ENCODE measurements at places on chromosomes 5 and 9.
A peak's percentile ranks its signal among the peaks of the same experiment; 100 is the strongest.

- DNase-seq = no peak
Measured at GRCh38 chr9:108182950-108183381, 672.8 kb downstream of the ACTL7B start.

- no peak for DNase-seq
Measured at GRCh38 chr5:143164557-143164956, 238.9 kb downstream of the NR3C1 start.

DNA sequence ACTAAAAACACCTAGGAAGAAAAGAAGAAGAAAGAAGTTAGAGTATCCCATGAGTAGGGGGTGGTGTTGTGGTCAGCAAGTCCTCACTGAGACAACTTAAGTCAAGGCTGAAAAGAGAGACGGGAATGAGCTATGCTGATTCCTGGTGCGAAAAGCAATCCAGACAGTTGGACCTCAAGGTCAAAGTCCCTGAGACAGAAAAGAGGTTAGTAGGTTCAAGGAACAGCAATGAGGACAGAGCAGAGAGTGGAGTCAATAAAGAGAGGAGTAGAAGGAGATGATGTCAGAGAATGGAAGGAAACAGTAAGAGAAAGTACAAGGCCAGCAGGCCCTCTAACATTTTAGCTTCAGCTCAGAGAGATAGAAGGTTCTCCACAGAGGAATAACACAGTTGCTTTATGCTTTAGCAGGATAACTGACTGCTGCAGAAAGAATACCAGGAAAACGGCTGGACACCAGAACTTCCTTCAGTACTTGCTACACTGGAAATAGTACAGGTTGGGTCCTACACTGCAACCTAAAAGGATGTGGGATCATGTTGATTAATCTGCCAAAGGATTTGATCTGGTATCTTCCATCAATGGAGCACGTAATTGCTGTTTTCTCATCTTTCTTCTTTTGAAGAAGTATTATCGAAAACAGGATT is 43.6 kb downstream of the GNAQ start:
- no peak for DNase-seq

- DNase-seq = no peak
Measured at GRCh38 chr5:14410394-14411201, 171.0 kb upstream of the OTULINL start.

- DNase-seq = no peak
Measured at GRCh38 chr5:157348049-157348400, 82.1 kb downstream of the CYFIP2 start.

DNA sequence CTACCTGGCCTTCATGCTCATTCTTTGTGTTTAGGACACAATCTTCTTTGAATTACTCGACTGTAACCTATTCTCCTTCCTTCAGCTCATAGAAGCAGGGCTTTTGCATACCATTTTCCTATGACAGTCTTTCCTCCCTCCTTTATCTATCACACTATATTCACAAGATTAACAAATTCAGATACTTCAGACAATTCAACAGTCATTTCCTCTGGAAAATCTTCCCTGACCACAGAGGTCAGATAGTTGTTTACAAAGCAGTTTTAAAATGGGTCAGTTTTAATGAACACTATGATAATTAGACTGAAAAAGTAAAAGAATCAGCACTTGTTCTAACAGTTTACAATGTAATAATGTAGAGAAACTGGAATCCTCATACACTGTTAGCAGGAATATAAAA is 4.3 kb downstream of the CAAP1 start:
- no peak for DNase-seq

- no peak for DNase-seq
Measured at GRCh38 chr5:136108180-136108611, 24.4 kb upstream of the SMAD5 start.

DNA sequence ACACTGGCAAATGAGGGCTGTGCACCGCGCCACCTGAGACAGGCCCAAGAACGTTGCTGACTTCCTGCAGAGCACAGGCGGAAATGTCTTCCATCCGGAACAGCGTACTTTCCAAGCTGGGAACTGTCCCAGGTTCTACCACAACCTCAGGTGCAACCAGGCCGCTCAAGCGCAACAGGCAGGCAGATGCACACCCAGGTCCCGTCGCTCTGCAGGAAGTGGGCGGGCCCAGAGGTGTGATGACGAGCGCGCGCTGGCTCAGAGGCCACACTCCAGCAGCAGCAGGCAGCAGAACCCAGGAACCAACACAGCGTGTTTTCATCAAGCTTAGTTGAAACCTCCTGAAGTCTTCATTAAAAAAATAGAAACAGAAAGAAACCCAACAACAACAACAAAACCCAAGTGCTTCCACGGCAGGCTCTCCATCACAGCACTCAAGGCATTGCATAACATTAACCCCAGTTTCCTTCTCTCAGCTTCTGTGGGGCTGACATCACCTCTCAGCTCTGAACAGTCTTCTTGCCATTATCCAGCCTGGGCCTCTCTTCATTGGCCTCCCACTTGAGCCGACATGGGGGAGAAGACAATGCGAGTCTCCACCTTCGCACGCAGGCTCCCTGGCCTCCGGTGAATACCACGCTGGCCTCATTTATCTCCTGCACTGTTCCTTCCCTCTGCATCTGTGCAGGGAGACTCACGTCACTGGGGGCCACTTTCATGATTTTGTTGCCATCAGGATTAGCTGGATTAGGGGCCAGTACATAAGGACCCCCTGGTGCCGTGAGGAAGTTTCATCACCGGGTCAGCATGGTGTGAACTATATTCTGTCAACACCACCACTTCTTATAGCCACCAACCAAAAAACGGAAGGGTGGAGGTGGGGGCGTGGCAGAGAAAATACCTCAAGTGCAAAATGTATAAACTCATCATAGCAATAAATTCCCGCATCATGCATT is 22.1 kb downstream of the PTCH1 start:
- DNase-seq = peak; percentile 87

DNA sequence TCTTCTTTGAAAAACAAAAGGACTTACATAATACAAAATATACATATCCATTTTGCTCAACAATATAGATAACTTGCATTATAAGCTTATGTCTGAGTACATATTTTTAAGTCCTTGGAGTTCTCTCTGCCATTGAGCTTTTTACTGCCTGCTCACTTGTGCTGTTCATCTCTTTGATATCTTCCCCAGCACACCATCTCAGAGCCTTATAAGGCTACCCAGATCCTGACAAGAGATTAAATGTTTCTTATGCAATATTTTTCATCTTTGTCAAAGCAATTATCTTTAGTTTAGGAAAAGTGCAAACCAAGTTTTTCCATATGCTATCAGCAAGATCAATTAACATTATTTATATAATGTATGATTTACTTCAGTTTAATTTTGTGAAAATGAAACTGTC is 60.7 kb upstream of the ITGA1 start:
- DNase-seq = no peak

DNA sequence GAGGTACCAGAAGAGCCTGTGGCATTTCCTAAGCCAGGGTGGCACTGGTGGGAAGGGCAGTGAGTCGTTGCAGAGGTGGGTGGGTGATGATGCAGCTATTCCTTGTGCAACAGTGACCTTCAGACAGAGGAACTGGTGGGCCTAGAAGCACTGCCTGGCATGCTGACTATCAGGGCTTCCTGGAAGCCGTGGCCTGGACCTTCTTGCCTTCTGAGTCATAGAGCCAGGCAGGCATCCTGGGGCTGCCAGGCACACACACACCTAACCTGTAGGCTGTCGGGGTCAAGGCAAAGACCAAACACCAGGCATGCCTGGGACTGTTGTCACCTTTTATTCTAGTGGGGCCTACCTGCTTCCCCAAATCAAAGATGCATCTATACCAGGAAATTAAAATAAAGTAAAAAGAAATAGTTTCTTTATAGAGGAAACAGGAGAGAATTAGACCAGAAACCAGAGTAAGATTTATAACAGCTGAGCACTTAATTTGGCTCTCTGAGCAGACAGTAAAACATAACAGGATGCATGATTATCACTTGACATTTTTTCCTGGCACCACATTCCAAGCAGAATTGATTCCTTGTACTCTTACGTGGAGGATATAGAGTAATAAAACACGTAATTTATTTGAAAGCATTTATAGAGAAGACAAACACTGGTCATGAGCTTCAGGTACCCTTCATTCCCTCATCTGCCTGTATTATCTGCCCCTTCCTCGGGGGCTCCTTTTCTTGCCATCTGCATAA is 25.1 kb downstream of the NANS start:
- DNase-seq = no peak

- no peak for DNase-seq
Measured at GRCh38 chr5:14225173-14225834, 82.2 kb downstream of the TRIO start.

DNA sequence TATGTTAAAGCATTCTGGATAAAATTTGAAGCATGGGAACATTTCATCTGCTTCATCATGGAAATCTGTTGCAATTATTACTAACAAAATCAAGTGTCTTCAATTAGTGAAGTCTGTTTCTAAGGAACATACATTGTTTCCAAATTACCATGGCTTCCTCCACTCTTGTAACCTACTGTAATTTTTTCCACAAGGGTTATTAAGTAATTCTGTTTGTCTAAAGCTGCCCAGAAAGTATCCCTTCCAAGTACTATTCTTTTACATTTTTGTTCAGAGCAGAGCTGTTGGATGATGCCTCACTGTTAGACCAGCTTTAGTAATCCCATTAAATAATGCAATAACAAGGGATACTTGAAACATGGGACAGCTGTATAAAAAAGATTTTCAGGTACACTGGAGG is 483.5 kb upstream of the CD180 start:
- DNase-seq = no peak

- DNase-seq = no peak
Measured at GRCh38 chr9:72772661-72773060, 180.2 kb downstream of the ALDH1A1 start.

- peak; percentile 51 for DNase-seq
Measured at GRCh38 chr5:152349683-152350526, 55.2 kb downstream of the NMUR2 start.

- DNase-seq = no peak
Measured at GRCh38 chr5:107428303-107428813, 242.4 kb downstream of the EFNA5 start.

DNA sequence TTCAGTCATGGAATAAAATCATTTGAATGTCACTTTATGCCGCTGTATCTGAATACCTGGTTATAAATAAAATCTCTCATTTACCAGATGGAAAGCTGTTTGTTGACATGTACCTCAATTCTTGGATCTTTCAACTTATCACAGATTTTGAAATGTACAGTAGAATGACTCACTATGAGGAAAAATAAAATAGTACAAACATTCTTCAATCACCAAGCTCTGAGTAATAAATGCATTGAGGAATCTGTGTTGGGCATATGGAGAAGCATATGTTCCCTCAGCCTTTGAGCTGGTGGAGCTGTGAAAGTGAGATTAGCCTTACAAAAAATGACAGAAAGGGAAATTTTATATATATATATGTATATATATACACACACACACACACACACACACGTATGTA is 175.4 kb downstream of the KIAA0825 start:
- no peak for DNase-seq

DNA sequence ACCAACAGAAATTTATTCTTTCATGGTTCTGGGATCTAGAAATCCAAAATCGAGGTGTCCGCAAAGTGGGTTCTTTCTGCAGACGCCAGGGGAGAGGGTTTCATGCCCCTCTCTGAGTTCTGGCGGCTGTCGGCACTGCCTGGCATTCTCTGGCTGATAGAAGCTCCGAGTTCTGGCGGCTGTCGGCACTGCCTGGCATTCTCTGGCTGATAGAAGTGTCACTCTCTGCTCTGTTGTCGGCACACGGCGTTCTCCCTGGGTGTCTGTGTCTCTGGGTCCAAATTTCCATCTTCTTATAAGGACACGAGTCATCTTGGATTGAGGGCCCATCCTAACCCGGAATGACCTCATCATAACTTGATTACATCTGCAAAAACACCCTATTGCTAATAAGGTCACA is 7.6 kb downstream of the GFI1B start:
- DNase-seq = no peak

DNA sequence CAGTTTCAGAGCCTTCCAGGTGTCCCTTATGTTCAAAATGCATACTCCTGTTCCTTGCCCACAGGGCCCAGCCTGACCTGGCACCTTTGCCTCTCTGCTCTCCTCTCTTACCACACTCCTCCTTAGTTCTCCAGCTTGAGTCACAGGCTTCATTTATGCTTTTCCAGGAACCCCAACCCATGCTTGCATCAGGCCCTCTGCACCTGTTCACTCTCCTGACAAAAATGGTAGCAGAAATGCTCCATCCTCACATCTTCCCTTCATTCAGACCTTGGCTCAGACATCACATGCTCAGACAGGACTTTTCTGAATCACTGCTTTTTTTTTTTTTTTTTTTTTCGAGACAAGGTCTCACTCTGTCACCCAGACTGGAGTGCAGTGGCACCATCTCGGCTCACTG is 15.1 kb upstream of the RNF145 start:
- DNase-seq = no peak

GRCh38 chr5:55599148-55600050 is 64.6 kb upstream of the PLPP1 start:
- no peak for DNase-seq

GRCh38 chr5:123785162-123786071 is 273.4 kb downstream of the CSNK1G3 start:
- no peak for DNase-seq

DNA sequence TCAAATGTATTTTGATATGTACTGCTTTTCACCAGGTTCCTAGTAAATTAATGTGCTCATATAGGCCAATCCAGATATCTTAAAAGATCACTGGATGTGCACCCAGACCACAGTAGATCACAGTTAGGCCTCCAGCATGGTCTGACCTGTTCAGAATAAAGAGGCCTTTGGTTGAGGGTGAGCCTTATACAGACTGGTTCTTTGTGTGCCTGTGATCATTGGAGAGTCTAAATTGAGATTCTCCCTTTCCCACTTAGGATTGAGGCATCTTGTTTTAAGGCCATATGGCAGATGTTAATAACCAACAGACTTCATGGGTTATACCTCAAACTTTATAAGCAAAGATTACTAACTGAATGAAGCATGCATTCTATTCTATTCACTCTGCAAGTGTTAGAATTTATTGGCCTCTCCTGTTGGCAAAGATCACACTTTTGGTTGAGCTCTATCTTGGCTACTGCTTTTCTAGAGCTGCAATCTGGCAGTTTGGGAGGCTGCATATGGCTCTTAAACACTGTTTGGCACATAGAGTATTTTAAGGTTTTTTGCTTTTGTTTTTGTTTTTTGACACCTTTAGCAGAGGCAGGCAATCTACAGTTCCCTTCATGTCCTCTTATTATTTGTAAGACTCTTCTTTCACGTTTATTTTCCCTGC is 8.5 kb downstream of the CHSY3 start:
- no peak for DNase-seq

GRCh38 chr9:32339424-32339823 is 45.0 kb upstream of the ACO1 start:
- DNase-seq = no peak

GRCh38 chr9:134265078-134265477 is 61.2 kb upstream of the RXRA start:
- DNase-seq = no peak

Data from ELF-1 (cell line).